ENCODE measurements at places on chromosomes 3 and 15. TPM values are rescaled to one million over a fixed set of nuclear protein-coding genes. Genes with fewer than 3 reads are reported as not detected.

DNA sequence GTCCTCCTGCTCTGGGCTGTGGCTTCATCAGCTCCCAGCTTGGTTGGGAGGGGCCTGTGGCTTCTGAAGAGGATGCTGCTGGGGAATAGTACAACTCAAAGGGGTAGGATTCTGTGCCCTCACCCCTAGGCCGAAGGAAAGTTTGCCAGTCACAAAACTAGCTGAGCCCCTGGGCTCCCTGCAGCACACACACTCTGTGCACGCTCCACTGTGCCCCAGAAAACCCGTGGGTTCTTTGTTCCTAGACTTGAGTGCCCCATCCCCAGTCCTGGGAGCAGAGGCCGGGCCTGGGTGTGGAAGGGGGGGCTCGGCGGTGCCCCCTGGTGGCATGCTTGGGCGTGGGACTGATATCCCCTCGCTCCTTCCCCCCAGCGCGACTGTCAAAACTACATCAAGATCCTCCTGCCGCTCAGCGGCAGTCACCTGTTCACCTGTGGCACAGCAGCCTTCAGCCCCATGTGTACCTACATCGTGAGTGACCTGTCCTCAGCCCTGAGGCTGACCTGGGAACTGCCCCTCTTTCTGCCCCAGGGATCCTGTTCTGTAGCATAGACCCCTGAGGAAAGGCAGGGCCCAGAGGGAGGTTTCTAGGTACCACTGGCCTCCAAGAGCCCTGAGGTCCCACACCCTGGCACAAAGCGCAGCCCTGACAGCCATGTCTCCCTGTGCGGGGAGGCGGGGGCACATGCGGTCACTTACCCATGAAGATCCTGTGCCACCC is 14.2 kb downstream of the CIB1 start:
- no peak overlapping the region for H3K27ac ChIP-seq
- no peaks in the 10 kb centered on the region for H3K27me3 ChIP-seq
- DNase-seq = peak; percentile 43
- H3K4me3 ChIP-seq = no peak overlapping the region
- H3K36me3 ChIP-seq = peaks cover 20% of the 10 kb centered on the region

- no peak overlapping the region for H3K4me3 ChIP-seq
- H3K4me1 ChIP-seq = no peaks in the 10 kb centered on the region
- H3K36me3 ChIP-seq = no peaks in the 10 kb centered on the region
- DNase-seq = no peak
- no peaks in the 10 kb centered on the region for H3K27me3 ChIP-seq
Observed at GRCh38 chr15:87602371-87602770, 654.2 kb downstream of the NTRK3 start.

DNA sequence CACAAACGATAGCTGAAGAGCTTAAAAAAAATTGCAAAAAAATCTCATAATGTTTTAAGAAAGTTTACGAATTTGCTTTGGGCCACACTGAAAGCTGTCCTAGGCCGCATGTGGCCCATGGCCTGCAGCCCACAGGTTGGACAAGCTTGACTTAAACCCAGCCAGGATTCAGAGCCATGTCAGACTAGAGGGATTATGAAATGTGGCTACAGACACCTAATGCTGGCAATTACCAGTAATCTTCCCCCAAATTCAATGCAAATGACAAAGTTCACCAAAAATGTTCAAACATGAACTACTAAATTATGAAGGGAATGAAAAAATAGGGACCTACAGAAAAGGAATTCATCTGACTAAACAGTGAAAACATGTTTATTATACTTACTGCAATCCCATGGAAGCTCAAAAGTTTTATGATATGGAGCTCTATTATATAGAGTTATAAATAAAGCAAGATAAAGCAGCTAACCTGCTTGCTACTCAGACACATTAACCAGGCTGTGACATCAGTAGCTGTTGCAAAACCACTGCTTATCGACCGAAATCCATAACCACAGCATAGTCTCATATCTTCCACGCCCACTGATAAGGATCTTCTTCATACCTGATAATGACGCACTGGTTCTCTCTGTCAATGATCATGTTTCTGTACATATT is 49.2 kb downstream of the LDHAL6B start:
- no peak overlapping the region for H3K4me3 ChIP-seq
- DNase-seq = no peak
- peaks cover 2% of the 10 kb centered on the region for H3K4me1 ChIP-seq

DNA sequence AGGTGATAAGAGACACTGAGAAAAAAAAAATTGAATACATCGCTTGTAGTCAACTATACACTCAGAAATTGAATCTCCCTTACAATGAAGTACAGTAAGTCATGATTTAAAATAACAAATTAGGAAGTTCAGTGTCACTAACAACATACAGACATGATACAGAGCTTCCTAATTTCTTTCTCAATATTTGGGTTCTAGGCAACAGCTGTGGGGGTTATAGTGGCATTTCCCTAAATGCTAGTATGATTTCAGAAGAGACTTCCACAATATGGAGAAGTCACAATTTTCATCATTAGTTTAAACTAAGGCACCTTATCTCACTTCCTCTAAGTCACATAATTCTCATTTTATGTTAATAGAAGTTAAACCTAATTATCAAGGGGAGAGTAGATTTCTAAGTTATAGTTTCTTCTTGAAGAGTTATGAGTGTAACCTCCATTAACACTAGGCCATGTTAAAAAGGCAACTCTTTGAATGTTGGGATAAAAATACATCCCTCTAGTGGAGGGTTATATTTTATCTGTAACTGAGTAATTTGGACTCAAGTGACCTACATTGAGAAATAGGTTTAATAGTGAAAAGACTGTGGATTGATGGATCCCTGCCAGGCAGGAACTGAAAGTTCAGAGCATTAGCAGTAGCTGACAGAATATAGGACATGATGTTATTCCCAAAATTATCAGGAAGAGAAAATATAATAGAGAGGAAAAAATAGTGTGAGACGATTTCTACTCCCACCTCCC is 286.0 kb upstream of the SUCLG2 start:
- no peaks in the 10 kb centered on the region for H3K4me1 ChIP-seq
- H3K27me3 ChIP-seq = no peaks in the 10 kb centered on the region
- no peaks in the 10 kb centered on the region for H3K36me3 ChIP-seq
- DNase-seq = no peak
- H3K27ac ChIP-seq = no peak overlapping the region
- H3K4me3 ChIP-seq = no peak overlapping the region

GRCh38 chr3:42159706-42160472 is 68.7 kb downstream of the TRAK1 start:
- no peak overlapping the region for H3K4me3 ChIP-seq
- H3K27ac ChIP-seq = no peak overlapping the region
- H3K4me1 ChIP-seq = peaks cover 9% of the 10 kb centered on the region
- peak; percentile 9 for DNase-seq

DNA sequence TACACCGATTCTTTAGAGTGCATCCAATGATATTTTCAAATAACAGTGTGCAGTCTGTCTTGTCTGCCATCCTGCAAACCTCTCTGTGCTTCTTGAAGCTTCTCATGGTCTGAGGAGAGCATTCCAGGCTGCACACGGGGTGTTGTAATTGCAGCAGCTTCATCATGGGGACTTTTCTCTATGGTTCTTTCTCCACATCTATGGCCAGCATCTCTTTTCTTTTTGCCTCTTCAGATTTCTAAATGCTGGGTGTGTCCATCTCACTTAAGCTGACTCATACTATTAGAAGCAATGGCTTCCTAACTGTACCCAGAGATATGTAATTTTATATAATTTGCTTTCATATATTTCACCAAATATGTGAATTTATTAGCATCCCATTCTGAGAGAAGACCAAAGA is 63.8 kb upstream of the EPHB3 start:
- H3K4me3 ChIP-seq = no peak overlapping the region
- no peaks in the 10 kb centered on the region for H3K27me3 ChIP-seq
- no peak for DNase-seq
- H3K27ac ChIP-seq = no peak overlapping the region
- no peaks in the 10 kb centered on the region for H3K36me3 ChIP-seq

DNA sequence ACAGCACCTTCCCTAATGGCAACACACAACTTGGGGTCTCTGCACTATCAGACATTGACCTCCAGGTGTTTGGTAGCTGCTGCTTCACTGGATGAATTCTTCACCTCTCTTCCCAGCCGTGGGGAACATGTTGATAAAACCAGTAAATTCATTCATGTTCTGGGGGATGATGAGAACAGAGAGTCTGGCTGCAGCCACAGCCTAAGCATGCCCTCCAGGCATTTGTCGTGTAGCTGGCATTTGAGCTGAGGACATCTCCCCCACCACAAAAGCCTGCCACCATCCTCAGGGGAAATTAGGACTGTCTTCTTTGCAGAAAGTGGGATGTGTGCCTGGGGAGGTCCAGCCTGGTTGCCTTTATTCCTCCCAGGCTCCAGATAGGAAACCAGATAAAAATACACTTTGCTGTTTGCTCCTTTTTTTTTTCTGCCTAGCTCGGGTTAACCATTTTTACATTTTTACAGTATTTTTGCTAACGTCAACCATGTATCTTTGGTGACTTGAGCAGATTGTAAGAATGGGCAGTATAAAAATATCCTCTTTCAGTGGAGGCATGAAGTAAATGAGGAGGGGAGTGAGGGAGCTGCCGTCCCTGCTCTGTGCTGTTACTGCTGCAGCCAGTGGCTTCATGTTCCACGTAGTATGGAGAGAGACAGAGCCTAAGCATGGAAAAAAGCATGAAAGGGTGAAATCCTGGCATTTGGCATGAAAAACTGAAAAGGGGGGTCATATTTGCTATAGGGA is 444.0 kb downstream of the EPHB1 start:
- H3K27ac ChIP-seq = no peak overlapping the region
- no peak for DNase-seq
- H3K27me3 ChIP-seq = peaks cover 10% of the 10 kb centered on the region

CCDC54 gene
- not detected for total RNA-seq

SPATA12 gene
- not detected for total RNA-seq

Data from T-cell (primary cell).